Endothelial cell of umbilical vein (primary cell): ENCODE measurements at places on chromosomes 16 and 17.

DNA sequence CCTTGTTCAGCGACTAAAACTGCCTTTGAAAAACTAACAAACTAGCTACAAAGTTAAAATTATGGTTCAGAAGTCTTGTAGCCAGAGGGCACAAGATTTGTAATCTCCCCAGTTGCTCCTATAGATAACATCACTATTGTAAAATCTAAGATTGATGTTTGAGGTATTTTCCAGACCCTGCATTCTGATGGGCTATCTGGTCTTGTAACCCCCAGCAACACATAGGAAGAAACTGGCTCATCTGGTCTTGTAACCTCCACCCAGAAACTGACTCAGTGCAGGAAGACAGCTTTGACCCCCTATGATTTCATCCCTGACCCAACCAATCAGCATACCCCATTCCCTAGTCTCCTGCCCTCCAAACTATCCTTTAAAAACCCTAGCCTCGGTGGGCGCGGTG, 12.3 kb upstream of the CHCT1 start:
- no peak for DNase-seq

GRCh38 chr17:77405867-77406732, 265.3 kb downstream of the SEC14L1 start:
- no peak for DNase-seq

- no peak for DNase-seq
Measured at GRCh38 chr16:75280331-75280804, 28.9 kb upstream of the BCAR1 start.

- no peak for DNase-seq
Measured at GRCh38 chr17:55171634-55172328, 93.0 kb upstream of the HLF start.

DNA sequence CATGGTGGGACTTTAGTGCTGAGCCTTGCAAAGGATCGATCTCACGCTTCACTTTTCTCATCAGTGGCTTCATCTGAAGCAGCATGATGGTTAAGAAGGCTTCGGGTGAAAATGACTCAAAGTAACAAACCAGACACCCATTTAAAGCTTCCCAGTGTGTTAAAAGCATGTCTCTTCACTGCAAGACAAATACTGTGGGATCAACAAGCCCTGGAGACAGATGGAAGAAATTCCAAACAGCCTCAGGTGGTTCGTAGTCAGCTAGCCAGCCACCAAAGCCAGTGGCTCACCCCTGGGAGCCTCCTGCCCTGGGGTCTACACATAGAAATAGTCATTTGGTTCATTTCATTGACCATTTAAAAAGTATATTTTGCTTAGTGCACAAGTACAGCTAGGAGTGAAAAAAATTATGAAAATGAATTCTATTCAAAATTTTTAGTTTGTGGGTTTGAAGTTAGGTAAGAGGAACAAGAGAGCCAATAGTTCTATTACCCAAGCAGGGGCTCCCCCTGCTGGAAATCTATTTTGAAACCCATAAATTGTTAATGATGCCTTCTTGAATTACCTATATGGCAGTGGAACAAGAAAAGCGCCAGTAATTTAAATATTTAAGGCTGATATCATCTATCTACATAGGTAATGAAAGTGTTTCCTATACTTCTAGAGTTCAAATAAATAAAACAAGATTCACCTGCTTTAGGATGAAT, 51.6 kb downstream of the PMP22 start:
- DNase-seq, result peak; percentile 7

- no peak for DNase-seq
Measured at GRCh38 chr16:1089822-1090619, 6.0 kb downstream of the C1QTNF8 start.

DNA sequence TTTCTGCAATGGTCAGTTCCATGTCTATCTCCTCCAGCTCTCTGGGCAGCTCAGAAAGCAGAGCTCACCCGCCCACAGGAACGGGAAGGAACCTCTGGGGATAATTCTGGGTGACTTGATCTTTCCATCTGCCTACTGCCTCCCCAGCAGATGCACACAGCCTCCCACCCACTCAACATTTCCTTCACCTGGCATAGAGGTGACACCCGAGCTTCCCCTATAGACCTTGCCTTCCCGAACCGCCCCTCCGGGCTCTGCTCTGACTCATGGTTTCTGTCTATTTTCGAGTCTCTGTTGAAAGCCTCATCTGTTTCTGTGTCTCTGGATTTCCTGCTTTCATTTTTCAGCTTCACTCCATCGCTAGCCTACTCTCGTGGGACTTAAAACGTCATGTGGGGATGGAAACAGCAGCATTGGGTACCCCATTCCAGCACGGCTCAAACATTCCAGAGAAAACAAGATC, 11.4 kb downstream of the GGA3 start:
- DNase-seq, result peak; percentile 85

DNA sequence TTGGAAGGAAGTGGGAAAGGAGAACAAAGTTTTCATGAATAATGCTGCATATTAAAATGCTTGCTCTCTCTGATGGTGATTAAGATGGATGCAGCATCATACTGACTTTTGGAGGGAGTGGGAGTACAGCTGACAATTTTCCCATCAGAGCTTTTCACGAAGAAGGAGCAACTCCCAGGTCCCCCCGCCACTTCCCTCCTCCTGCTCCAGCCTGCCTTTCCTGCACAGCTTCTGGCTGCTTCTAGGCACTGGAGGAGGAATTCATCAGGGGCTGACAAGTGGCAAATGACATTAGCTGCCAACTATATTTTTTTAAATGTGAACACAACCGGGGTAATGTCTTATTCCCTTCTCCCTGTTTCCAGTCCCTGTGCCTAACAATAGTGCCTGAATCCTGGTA, 477.9 kb downstream of the SHISA9 start:
- no peak for DNase-seq

- no peak for DNase-seq
Measured at GRCh38 chr17:76496464-76496863, 4.8 kb downstream of the RHBDF2 start.

DNA sequence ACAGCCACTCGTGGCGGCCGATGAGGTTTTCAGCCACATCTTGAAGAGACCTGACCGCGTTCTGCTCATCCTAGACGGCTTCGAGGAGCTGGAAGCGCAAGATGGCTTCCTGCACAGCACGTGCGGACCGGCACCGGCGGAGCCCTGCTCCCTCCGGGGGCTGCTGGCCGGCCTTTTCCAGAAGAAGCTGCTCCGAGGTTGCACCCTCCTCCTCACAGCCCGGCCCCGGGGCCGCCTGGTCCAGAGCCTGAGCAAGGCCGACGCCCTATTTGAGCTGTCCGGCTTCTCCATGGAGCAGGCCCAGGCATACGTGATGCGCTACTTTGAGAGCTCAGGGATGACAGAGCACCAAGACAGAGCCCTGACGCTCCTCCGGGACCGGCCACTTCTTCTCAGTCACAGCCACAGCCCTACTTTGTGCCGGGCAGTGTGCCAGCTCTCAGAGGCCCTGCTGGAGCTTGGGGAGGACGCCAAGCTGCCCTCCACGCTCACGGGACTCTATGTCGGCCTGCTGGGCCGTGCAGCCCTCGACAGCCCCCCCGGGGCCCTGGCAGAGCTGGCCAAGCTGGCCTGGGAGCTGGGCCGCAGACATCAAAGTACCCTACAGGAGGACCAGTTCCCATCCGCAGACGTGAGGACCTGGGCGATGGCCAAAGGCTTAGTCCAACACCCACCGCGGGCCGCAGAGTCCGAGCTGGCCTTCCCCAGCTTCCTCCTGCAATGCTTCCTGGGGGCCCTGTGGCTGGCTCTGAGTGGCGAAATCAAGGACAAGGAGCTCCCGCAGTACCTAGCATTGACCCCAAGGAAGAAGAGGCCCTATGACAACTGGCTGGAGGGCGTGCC, 30.1 kb downstream of the CIITA start:
- DNase-seq, result no peak

GRCh38 chr16:77759821-77760220, 28.5 kb upstream of the VAT1L start:
- DNase-seq, result no peak

DNA sequence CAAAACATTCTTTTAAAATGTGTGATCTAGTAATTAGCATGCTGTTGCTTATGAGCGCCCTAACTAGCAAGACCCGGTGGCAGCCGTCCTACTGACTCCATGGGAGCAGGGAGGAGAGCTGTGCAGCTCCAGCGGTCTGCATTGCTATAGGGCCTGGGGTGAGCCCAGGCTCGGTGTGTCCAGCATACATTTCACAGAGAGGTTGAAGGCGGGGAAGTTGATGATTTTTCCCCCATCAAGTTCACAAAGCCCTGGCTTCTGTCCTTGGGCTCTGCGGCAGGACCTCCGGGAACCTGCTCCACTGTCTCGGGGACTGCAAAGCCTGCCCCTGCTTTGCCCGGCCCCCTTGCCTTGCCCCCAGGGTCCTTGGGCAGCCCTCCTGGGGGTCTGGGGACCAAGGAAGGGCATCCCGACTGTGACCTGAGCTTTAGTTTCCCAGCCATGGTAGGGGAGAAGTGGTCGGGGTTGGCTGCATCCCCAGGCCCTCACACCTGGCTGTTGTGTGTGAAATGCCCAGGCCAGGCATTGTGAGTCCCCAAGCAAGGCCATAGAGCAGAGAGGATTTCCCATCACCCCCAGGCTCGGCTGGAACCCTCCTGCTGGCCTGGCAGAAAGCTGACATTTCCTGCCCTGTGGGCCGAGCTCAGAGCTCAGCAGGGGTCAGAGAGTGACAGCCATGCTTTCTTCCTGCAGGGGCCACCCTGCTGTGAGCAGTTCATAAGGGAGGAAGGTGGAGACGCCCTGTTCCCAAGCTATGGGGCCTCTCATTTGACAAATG, 24.8 kb downstream of the KCNJ12 start:
- DNase-seq, result no peak

DNA sequence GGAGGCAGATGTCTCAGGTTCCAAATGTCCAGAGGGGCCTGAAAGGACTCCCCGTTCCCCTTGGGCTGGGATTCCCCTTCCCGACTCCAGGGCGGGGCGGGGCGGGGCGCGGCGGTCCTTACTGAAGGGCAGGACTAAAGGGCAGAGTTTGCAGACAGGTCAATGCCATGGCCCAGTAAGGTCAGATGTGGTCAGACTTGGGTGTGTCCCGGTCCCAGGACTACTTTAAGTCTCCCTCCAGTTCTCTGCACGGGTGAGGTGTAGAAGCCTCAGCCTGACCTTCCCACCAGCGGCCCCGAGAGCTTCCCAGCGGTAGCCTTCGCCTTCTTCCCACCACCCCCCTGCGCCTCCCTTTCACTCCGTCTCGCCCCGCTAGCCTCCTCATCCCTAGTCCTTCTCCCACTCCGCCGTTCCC, 532 bp downstream of the KDM6B start:
- DNase-seq, result no peak

DNA sequence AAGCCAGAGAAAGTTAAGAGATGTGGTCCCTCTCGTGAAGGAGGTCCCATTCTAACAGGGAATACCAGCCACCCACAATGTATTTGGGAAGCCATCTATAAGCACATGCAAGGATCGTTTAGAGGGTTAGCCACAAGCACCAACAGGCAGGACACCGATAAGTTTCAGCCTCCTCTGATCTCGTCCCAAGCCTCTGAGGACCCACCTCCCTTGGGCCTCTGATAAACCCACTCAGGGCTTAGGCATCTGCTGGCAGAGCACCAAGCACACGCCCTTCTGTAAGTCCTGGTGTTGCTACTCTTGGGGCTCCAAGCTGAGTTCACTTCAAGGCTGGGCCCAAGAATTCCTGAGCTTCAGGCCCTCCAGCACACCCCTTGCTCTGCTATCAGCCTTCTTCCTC, 5.4 kb upstream of the PNPO start:
- peak; percentile 14 for DNase-seq

DNA sequence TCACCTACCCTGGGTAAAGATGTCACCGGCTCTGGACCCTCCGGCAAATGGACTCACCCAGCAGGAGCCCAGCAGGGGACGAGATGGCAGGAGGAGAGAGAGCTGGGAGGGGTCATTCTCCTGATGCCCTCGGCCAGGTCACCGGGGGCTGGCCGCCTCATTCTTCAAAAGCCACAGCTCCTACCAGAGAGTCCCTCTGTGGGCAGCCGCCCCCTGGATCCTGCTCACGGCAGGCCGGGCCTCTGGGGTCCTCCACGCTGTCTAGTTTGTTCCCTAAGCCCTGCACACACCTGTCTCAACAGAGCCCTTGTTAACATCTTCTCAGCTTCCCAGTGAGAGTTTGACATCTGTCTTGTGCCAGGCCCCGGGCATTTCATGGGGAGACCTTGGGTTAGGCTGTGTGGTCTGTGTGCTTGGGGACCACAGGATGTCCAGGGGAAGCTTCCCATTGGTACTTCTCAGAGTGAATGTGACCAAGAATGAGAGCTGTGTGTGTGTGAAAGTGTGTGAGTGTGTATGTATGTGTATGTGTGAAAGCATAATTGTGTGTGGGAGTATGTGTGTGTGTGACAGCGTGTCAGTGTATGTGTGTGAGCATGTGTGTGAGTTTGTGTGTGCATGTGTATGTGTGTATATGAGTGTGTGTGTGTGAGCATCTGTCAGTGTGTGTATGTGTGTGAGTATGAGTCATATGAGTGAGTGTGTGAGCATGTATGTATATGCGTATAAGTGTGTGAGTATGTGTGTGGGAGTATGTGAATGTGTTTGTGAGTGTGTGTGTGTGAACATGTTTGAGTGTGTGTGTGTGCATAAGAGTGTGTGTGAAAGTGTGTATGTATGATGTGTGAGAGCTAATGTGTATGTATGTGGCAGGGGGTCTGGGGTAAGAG, 65.5 kb upstream of the BCO1 start:
- no peak for DNase-seq

GRCh38 chr16:47197536-47198179, 53.9 kb upstream of the NETO2 start:
- no peak for DNase-seq

- DNase-seq, result no peak
Measured at GRCh38 chr16:19882186-19882585, 2.5 kb downstream of the GPRC5B start.

GRCh38 chr16:68197250-68197649, 38.7 kb downstream of the ESRP2 start:
- DNase-seq, result no peak

DNA sequence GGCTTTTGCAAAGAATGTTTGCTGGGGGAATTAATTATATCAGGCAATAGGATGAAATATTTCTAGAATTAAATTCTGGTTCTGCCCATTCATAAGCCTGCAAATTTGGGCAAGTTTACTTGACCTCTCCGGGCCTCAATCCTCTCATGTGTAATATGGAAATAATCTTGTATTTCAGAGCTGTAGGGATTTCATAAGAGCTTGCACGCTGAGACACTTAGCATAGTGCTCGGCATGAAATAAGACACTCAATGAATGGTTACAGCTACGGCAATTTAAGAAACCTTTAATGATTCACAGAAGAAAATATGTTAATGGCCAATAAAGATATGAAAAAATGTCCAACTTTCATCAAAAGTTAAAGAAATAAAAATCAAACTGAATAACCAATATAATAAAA, 40.6 kb upstream of the PITPNM3 start:
- no peak for DNase-seq
